Right lobe of liver (tissue), 6 donors: ENCODE measurements at places on chromosomes 7 and 10.

DNA sequence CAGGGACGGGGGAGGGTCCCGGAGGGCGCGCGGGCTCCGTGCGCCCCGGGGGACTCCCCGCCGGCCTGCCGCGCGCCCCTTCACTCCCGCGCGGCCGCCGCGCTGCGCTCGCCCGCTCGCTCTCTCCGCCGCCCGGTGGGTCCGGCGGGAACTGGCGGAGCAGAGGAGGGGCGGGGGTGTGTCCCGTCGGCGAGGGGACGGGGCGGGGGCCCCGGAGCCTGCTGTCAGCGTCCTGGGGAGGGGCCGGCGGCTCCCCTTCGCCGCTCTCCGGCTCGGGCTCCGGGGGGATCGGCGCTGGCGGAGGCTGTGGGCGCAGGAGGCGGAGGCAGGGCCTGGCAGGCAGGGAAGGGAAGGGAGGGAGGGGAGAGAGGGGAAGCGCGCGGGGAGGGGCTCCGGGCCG, at the start of gene SH3PXD2A:
TSS of gene SH3PXD2A (minus strand) at position 153 of the 400 bp plus-strand sequence. CDS start 310 bp downstream, outside the sequence.
- no peak for DNase-seq

GRCh38 chr10:12541446-12542067, 192.2 kb downstream of the CAMK1D start:
- DNase-seq = no peak

GRCh38 chr7:98963305-98963704, 85.0 kb downstream of the TRRAP start:
- DNase-seq = no peak

DNA sequence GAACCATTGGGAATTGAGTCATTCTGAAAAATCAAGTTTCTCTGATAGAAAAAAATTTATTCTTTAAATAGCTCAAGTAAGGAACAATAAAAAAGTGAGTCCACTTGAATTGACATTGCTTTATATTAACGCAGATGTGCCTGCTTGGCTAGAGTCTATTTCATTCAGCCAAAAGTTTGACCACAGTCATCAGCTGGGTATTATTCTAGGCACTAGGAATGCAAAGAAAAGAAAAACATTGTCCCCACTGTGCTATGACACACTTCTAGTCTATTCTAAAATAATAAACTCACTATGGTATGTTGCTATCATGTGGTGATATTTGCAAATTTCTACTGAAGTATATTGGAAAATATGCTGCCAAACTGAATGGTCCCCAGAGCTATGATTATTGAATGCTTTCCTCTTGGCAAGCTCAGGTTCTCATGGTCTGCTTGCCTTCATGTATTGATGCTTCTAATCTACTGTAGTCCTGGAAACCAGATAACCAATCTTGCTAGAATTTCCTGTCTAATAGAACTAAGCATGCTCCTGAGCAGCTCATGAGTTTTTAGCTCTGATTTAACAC, 8.3 kb downstream of the SFRP4 start:
- no peak for DNase-seq

- DNase-seq = peak; percentile 19
Measured at GRCh38 chr7:501526-501925, 18.1 kb downstream of the PDGFA start.

DNA sequence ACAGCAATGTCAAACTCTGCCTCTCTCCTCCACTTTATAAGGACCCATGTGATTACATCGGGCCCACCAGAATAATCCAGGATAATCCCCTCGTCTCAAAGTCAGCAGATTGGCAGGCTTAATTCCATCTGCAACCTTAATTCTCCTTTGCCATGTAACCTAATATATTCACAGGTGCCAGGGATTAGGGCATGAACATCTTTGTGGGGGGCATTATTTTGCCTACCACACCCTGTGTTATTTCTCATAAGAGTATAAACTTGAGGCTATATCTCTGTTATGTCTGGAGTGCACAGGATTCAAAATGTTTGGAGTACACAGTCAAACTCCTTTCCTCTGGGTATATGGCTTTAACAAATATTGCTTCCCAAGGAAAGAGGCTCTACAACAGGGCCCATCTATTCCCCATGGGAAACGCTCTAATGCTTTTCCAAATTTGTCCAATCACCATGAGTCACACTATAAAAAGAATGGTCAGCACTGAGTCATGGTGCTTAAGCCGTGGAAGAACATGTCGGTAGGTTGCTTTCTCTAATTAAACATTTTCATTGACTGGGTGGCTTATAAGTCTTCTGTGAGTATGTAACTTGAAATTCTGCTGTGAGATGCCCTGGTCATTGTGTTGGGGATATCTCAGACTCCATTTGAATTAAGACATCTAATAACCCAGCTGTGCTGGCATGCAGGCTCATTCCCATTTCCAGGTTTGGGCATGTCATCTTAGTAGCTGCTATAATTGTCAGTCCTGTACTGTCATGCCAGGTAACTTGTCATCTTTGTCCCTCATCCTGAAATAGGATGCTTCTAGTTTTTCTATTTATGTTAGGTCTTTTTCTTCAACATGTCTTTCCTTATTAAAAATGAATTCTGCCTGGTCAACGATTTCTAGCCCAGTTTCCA, 11.5 kb upstream of the AKR1B10 start:
- no peak for DNase-seq

DNA sequence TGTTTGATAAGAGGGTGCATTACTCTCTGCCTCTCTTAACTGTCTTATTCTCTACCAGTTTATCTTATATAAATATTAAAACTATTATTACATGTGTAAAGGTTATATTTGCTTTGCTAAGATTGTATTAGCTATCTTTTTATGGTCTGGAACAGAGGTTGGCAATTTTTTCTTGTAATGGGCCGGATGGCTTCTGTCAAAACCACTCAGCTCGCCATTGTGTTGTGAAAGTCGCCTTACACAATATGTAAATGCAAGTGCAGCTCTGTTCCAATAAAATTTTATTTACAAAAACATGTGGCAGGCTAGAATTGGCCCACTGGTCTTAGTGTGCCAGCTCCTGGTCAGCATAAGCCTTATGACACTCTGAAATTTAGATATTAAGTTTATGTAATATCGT, 185.8 kb downstream of the SDK1 start:
- no peak for DNase-seq

DNA sequence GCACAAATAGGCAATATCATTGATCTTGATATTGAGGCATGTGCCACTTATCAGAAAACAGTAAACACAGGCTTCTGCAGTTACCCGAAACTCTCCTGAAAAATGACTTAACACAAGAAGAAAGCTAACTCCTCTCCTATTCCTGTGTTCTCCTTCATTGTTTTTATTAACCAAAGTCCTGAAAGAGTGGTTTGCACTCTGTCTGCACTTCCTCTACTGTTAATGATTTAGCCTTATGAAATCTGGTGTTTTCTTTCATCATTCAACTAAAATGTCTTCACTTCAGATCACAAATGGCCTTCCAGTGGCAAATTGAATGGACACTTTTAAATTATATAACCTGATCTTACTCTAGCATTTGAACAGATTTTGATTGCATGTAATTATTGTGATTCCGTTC, 630.6 kb upstream of the PHF14 start:
- no peak for DNase-seq

- no peak for DNase-seq
Measured at GRCh38 chr10:21807180-21807579, 196.3 kb downstream of the DNAJC1 start.
